ENCODE measurements at places on chromosomes 2 and 18.

DNA sequence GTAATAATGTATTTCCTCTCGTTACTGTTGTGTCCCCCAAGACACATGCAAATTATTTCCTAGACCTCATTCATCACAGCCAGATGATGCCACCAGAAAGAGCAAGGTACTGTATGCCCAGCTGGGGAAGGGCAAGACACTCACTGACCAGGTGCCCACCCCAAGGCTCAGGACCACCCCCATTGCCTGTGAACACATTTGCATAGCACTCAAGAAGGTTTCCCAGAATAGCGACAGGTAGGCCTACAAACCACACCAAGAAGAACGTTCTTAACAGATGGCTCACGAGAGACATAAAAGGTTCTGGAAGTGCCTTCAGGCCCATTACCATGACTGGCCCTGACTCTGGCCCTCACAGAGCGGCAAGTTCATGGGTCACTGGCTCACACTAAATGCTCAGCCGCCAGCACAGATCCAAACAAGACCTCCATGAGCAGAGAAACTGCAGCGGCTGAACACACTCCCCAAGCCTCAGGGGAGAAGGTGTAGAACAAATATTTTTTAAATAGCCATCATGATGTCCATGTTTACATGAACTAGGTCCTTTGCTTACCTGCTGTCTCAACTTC is 44.0 kb downstream of the FAM168B start:
- no peak for DNase-seq

DNA sequence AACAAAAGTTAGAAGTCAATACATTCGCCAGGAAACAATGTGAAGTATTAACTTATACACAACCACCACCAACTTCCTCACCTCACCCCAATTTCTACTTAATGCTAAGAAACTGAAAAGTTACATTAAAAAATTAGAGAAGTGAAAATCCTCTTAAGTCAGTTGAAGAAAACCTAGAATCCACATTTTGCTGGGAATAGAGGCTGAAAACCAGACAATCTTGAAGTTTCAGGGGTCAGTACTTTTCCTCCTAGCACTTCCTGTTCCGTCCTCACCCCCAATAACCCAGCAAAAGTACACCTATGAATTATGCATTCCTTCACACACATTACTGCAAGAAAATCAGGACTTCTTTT is 6.3 kb downstream of the YES1 start:
- no peak for DNase-seq

DNA sequence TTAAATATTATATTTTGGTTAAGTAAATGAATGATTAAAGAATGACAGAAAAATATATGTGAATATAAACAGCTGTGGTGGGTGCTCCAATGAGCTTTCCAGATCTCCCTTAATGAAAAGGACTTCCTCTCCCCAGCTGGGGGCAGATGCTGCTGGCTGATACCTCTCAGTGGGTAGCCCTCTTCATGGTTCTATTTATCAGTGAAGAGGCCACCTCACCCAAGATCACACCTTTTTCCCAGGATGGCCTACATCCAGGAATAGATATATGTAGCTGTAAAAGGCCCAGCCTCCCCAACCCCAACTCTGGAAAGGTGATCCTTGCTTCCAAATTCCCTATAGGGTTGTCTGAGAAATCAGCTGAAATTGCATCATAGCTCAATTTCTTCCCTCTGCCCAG is 135.2 kb upstream of the ACVR2A start:
- peak; percentile 15 for DNase-seq

DNA sequence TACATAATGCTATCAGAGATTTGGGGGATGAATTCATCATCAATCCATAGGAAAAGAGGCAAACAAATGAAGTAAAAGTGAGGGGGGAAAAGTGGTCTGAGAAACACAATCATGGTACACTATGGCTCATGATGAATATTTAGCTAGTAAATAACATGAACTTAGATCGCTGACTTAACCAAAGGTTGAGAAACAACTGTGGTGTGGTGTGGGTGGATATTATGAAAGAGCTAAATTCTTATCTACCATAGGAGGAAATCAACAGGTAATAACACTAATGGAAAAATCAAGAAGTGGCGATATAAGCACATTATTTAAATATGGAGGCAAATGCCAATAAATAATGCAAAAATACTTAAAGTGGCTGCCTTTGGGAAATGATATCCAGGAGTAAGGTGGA is 12.2 kb upstream of the TPRKB start:
- DNase-seq = no peak

DNA sequence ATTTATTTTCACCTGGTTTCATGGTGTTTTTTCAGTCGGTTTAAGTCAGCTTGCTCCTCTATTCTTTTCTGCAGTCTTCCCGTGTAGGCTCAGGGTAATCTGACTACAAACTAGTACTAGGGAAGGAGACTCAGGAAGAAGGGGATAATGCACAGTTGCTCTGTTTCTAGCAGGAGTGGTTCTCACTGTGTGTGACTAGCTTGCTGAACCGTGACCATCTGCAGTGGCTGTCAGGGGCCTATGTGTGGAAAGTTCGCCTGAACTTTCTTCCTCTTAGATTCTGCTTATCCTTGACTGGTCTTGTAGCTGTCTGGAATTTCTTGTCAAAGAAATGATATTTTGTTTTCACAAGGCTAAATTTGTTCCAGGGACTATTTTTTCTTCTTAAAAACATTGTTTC is 46.3 kb upstream of the AQP4 start:
- peak; percentile 13 for DNase-seq

GRCh38 chr18:74438091-74438490 is 19.0 kb downstream of the DIPK1C start:
- no peak for DNase-seq

DNA sequence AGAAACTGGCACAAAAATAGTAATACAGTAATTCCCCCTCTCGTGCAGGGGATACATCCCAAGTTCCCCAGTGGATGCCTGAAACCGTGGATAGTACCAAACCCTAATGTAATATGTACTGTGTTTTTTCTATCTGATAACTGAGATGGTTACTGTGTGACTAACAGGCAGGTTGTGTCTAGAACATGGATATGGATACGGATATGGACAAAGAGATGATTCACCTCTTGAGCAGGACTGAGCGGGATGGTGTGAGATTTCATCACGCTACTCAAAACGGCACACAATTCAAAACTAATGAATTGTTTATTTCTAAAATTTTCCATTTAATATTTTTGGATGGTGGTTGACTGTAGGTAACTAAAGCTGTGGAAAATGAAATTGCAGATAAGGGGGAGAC is 3.4 kb downstream of the MBD1 start:
- DNase-seq = no peak

GRCh38 chr2:190984595-190984994 is 29.4 kb downstream of the STAT1 start:
- DNase-seq = no peak

DNA sequence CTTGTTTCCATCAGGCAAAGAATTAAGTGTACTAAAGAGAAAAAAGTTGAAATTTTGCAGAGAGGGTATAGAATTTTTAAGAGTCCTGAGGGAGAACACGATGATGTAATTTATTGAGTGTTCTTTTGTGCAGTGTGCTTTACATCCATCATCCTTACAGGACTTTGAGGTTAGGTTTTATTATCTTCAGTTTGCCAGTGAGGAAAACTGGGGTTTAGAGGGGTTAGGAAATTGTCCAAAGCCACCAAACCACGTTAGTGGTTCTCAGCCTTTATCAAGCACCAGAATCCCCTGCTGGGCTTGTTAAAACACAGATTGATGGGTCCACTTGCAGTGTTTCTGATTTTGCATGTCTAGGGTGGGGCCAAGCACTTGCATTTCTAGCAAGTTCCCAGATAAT is 277.5 kb downstream of the KCNS3 start:
- DNase-seq = no peak

DNA sequence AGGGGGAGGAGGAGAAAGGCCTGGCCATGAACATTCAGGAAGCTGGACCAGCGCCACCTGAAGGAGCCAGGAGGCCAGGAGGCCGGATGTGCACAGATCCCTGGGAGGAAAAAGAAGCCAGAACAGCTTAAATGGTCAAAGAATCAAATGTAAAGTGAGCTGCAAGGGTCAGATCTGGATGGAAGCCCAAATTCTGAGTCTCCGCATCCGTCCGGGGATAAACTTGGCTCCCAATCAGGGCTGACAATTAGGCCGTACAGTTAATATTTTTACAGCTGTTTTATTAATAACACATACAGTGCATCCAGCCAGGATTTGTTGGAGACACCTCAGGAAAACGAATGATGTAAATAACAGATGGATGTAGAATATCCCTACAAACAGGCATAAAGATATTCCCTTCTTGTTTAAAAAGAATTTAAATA is 495.1 kb upstream of the TCF4 start:
- DNase-seq = peak; percentile 80

- peak; percentile 88 for DNase-seq
Measured at GRCh38 chr18:65907281-65907680, 156.5 kb downstream of the CDH7 start.

DNA sequence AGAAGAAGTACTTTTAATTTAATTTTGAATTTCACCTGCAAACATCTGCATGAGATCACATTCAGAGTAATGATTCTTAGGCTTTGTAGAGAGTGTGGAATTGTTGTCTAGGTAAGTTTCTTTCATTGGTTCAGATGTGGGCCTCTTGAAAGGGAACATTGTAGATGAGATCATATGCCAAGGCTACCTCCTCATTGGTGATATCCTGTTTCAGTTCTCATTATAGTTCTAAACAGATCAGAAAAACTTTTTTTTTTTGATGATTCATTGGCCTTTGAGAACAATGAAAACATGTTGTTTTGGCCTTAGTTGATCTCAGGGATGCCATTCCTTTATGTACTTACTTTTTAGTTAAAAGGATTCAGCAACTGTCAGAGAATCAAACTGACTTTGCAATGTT is 44.5 kb downstream of the EML6 start:
- DNase-seq = peak; percentile 48

DNA sequence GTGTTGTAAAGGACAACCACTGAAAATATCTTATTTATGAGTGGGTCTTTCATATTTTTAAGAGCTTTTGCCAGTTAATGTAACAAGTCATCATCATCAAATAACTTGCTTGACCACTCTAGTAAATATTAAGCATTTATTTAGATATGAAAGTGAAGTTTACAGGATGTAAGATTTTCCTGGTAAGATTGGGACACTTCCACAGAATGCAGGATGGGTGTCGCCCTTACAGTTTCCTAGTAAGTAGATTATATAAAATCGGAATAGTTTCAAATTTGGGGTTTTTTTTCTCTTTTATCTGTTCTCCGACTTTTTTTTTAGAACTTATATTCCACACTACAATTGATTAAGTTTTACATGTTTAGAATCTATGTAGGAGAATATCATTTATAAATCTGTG is 14.8 kb upstream of the SLC40A1 start:
- DNase-seq = no peak

DNA sequence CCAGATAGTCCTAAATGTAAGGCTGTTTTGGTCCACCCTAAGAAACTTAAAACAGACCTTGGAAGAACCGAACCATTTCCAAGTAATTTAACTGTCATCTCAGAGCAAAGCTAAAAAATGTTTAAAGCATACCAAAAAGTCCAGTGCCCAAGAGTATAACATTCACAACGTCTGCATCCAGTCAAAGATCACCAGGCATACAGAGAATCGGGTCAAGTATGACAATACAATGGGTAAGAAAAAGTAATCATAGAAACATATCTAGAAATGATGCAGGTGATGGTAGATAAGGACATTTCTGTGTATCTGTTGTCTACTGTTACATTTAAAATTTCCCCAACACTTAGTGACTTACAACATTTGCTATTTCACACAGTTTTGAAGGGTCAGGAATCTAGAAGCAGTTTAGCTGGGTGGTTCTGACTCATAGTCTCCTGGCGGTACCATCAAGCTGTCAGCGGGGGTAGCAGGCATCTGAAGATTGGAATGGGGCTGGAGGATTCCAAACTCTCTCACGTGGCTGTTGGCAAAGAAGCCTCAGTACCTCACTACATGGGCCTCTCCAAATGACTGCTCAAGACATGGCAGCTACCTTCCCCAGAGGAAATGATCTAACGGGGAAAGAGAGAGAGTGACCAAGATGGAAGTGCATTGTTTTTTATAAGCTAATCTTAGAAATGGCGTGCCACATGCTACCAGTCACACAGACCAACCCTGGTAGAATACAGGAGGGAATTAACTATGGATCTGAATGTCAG is 36.6 kb upstream of the DYNC2LI1 start:
- no peak for DNase-seq

GRCh38 chr2:165251366-165251765 is 12.2 kb downstream of the SCN2A start:
- no peak for DNase-seq

- DNase-seq = no peak
Measured at GRCh38 chr2:85397925-85398331, 12.2 kb downstream of the CAPG start.

DNA sequence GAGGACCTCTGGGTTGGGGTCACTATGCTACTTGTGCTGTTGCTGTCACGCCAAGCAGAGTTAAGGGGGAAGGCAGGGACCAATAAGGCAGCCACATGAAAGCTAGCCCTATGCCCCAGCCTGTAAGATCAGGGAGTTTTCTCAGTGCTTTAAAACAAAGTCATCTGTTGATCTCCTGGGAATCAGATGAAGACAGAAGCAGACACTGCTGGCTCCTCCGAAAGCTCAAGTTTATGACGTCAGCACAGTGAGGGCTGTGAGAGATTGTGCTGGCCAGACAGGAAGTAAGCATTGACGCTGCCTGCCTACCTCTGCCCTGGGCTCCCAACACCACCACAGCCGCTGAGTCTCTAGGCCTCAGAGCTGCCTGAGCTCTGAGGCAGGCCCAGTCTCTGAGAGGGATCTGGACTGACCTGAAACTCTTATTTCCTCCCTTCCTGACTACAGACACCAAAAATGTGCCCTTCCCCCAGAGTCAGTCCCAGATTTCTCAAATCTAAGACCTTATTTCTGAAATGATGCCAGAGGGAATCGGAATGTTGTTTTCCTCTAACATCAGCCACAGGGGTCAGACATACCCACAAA is 118.1 kb upstream of the EPAS1 start:
- DNase-seq = no peak

DNA sequence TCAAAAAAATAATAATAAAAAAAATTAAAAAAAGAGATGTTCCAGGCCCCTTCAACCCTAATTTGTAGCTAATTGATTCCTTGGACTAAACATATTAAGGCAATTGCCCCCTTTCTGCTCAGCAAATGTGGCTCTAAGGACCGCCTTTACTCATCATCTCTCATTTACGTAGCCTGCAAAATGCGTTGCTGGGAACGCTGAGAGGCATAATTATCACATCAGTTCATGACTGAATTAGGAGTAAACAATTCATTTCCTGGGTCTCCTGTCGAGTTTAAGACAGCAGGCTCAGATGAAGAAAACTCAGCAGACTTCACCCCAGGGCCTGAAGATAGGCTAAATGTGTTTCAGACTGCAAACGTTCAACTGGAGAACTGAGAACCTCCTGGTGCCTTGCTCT is 413.5 kb downstream of the NBAS start:
- DNase-seq = peak; percentile 79

DNA sequence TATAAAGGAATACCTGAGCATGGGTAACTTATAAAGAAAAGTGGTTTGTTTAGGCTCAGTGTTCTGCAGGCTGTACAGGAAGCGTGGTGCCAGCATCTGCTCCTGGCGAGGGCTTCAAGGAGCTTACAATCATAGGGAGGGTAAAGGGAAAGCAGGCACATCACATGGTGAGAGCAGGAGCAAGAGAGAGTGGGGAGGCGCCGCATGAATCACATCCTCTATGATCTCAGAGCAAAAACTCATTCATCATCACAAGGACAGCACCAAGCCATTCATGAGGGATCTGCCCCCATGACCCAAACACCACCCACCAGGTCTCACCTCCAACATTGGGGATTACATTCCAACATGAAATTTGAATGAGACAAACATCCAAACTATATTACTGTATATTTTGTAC is 32.5 kb downstream of the R3HDM1 start:
- DNase-seq = no peak
